Thoracic aorta (tissue), 2 donors: ENCODE measurements at places on chromosomes 16 and 17. TPM values are rescaled to one million over a fixed set of nuclear protein-coding genes. Genes with fewer than 3 reads are reported as not detected.

Gene PSMC3IP
- total RNA-seq: not detected

Gene LGALS9C
- total RNA-seq: not detected

GRCh38 chr16:2062801-2063200 lies 15.0 kb downstream of the TSC2 start:
- DNase-seq: no peak
- H3K4me1 ChIP-seq: no peaks in the 10 kb centered on the region
- no peaks in the 10 kb centered on the region for H3K27me3 ChIP-seq

- H3K36me3 ChIP-seq: no peaks in the 10 kb centered on the region
- H3K4me1 ChIP-seq: no peaks in the 10 kb centered on the region
- no peak overlapping the region for H3K27ac ChIP-seq
- H3K27me3 ChIP-seq: no peaks in the 10 kb centered on the region
- H3K4me3 ChIP-seq: no peak overlapping the region
- DNase-seq: no peak
Measured at GRCh38 chr16:78566397-78567073, 467.1 kb downstream of the WWOX start.

DNA sequence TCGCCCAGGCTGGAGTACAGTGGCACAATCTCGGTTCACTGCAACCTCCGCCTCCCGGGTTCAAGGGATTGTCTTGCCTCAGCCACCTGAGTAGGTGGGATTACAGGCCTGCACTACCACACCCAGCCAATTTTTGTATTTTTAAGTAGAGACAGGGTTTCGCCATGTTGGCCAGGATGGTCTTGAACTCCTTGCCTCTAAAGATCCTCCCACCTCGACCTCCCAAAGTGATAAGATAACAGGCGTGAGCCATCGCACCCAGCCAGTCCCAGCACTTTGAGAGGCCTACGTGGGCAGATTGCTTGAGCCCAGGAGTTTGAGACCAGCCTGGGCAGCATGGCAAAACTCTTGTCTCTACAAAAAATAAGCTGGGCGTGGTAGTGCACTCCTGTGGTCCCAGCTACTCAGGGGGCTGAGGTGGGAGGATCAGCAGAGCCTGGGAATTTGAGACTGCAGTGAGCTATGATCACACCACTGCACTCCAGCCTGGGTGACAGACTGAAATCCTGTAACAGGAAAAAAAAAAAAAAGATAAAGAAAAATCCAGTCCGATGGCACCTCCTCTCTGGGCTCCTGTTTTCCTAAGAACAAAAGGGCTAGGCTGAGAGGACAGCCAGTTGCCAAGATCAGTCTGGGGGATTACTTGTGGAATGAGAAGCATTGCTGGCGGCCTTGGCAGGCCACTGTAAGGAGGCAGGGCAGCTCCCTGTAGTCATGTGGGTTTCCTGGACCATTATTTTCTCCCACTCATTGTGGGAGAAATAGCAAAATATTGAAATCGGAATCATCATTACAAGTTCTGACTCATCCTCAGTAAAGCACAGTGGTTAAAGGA lies 3.0 kb upstream of the PIPOX start:
- H3K27ac ChIP-seq: no peak overlapping the region
- no peak overlapping the region for H3K4me3 ChIP-seq
- no peaks in the 10 kb centered on the region for H3K36me3 ChIP-seq
- no peaks in the 10 kb centered on the region for H3K4me1 ChIP-seq
